Stimulated activated CD8-positive, alpha-beta memory T cell treated with anti-CD3 and anti-CD28 coated beads, Interleukin-15, amount 100 ng/mL, for 1 hour (primary cell): ENCODE measurements at places on chromosomes 5 and 9.

GRCh38 chr9:81492710-81493447 is 196.5 kb downstream of the TLE1 start:
- no peak for DNase-seq

GRCh38 chr5:123098767-123099513 is 9.9 kb downstream of the PRDM6 start:
- no peak for DNase-seq

GRCh38 chr9:88310310-88310980 is 77.8 kb upstream of the SPIN1 start:
- no peak for DNase-seq

DNA sequence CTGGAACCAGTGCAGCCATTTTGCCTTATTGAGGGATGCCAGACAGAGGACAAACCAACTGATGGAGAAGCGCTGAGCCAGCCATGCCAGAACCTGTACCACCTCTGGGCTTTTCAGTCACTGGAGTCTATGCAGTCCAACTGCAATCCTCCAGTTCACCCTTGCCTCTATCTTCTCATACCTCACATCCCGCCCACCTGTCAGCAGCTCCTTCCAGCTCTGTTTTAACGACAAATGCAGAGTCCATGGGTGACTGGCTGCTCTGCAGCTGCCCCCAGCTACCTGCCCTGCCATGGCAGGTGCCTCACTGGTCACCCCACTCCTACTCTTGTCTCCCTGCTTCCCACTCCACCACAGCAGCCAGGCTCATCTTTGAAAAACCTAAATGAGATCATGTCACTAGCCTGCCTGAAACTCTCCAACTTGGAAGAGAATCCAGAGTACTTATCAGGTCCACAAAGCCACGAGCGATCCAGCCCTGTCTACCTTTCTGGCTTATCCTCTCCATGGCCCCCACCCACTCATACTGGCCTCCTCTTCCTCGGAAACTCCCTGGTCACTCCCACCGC is 14.0 kb upstream of the ACSL6 start:
- no peak for DNase-seq

DNA sequence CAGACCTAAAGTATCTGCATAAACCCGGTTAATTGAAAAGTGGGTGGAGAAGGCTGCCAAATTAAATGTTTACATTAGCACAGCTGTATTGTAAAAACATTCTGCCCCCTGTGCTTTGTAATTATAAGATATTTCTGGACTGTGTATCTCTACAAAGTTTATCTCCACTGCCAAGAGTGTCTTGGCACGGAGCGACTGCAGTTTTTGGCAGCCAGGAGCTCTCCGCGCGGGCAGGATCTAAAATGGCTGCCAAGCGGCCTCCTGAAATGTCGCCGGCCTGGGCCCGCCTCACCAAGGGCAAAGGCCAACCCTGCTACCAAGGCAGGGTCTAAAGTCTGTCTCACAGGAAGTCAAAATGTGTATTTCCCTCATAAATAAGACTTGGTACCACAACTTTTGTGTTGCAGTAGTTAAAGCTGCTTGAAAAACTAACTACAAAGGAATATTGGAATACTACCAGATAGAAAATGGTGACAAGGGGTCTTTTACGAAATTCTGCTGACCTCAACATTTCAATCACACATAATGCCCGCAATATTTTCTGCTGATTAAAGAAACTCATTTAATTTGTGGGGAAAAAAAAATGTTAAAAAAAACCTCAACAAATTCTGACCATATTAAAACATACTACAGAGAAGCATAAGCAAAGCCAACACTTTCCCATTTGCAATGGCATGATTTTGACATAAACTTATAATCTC is 110.4 kb downstream of the NFIB start:
- no peak for DNase-seq

DNA sequence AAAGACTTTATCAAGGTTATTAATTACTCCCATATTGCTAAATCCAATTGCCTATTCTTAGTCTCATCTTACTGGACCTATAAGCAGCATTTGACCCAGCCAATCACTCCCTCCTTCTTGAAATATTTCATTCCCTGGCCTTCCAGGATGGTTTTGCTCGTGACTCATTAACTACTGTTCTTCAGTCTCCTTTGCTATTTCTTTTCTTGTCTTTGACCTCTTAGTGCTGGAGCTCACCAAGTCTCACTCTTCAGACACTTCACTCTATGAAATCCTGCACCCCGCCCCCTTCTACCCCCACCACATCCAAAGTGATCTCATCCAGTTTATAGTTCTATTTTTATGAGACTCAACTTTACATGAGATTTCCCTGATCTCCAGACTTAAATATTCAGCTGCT is 803.1 kb upstream of the WWC1 start:
- DNase-seq: no peak

DNA sequence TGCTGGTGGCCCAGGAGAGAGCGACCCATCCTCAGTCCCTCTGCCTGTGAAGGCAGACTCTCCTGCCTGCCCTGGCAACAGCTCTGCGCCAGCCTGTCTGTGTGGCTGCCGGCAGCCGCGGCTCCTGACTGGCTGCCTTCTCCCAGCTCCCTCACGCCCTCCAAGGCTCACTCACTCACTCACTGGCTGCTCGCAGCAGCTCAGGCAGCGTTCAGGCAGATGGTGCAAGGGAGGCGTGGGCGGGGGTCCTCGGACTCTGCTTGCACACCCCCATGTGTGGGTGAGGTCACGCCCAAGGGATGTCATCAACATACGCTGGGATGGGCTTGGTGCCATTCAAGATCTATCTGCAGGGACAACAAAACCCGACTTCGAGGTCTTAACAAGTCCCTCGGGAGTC is 66.7 kb downstream of the DAB2IP start:
- no peak for DNase-seq

DNA sequence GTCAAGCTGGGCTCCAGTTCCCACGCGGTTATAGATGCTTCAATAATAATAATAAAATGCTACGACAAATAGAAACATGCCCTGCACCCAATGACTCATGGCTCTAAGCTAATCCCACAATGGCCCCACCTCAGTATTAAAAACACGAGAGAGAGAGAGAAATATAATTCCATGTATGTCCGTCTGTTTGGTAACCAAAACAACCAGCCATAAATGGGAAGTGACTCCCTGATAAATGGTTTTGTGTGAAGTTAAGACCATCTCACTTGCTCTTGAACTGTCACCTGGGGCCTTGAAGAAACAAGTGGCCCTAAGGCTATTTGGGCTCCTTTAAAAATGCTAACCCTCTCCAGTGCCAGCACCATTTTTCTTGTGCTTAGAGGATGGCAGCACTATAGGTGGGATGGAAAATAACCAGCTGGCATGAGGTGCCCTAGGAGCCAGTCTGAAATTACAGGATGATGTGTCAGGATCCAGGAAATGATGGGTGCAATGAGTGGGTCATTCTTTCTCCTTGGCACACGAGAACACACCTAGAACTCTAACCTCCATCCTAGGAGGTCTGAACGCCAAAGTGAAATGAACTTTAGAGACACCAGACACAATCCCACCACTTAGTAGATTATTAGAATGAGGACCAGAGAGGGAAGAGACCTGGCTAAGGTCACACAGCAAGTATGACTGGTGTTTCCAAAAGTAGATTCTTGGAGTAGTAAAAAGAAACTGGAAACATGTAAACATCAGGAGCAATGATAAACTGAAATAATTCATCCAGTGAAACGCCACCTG is 35.7 kb upstream of the ADRB2 start:
- no peak for DNase-seq

DNA sequence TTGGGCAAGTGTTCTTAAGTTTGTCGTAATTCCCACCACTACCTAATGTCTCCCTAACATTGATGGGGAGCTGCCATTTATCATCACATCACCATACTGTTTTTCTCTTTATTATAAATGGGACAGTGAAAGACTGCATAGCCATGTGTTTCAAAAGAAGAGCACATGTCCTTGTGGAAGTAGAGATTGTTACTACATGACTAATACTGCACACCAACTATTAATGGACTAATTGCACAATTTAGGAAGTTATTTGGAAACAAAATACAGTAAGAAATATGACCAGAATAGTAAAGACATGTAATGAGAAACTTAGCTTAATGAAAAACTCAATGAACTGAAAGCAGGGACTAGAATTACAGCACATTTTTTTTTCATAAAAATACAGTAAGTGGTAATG is 12.0 kb upstream of the ELOVL7 start:
- no peak for DNase-seq

- no peak for DNase-seq
Measured at GRCh38 chr9:118364266-118365106, 660.3 kb downstream of the TLR4 start.

- DNase-seq: no peak
Measured at GRCh38 chr5:2006971-2007291, 124.2 kb upstream of the IRX4 start.

DNA sequence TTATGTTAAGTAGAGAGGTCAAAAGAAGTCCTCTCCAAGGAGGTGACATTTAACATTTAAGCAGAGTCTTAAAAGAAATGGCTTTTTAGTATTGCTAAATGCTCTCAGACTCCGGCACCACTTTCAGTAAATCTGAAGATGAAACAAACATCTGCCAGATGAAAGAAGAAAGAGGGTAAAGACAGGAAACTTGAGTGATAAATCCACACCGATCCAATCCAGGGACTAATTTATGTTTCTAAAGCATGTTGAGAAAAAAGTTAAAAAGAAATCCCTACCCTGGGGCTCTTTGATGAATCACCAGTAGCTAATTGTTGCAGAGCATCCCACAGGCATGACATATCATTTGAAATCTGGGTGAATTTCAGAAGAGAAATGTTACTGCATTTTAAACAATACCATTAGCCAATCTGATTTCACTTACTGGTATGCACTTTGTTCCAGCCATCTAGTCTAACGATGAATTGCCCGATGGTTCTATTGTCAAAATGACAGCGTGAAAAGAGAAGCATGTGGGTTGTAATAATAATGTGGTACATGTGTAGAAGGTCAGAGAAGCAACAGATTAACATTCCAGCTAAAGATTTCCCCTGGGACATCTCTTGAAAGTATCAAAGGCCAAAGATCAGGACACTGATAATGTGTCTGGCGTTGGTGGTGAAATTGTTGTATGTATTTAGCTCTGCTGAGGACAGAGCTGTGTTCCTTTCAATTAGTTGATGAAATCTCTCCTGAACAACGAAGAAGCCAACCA is 485.7 kb downstream of the CSNK1G3 start:
- no peak for DNase-seq

- no peak for DNase-seq
Measured at GRCh38 chr9:38035873-38036272, 33.2 kb downstream of the SHB start.
